ENCODE measurements at places on chromosomes 6 and 20.

DNA sequence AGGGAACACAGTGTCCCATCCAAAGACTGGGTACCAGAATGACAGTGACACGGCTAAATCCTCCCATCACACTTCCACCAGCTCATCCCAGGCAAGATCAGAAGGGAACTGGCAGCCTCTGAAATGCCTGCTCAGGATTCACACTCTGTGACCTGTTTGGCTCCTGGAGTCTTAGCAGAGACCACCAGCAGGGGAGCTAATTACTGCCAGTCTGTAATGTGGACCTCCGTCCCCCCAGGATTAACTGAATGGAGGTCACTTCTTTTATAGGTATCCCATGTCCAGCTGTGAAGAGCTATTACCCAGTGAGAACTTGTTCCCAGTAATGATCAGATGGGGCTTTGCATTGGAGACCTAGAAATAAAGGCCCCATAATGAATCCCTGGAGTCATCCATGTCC, 45.2 kb downstream of the DEFB114 start:
- no peak for DNase-seq

- DNase-seq: peak; percentile 35
These were observed at the start of gene HELZ2 for GRCh38 chr20:63574156-63574828. HELZ2 (minus strand) TSS chr20:63574239; CDS start chr20:63572385, 1,854 bp downstream.

GRCh38 chr20:16974080-16974854, 226.1 kb downstream of the OTOR start:
- DNase-seq: no peak

GRCh38 chr6:142867988-142868812, 76.8 kb downstream of the HIVEP2 start:
- DNase-seq: no peak

GRCh38 chr6:104862456-104862855, 2.7 kb upstream of the HACE1 start:
- no peak for DNase-seq

DNA sequence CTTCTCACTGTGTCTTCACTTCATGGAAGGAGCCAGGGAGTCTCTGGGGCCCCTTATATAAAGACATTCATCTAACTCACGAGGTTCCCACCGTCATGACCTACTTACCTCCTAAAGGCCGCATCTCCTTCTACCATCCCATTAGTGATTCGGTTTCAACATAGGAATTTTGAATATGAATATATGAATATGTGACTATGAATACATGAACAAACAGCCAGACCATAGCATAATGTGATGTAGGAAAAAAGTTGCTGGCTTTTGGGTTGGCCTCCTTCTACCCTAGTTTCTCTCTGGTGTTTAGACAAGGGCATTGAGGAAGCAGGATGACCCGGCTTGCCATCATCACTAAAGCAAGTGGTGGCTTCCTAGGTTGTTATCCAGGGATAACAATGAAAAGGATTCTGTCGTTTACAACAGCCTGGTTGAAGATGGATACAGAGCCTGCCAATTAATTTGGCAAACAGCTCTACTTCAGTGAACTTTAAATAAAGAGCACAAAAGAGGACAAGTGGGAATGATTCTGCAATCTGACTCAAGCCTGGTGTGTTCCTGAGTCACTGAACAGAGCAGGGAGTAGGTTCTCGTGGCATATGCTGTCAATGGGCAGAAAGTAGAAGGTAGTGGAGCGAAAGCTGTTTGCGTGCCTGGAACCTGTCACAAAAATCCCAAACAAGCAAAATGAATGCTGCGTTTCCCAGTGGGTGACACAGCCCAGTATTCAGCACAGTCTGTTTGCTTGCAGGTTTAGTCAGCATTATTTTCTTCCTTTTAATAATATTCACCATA, 44.0 kb upstream of the DOK5 start:
- DNase-seq: no peak

DNA sequence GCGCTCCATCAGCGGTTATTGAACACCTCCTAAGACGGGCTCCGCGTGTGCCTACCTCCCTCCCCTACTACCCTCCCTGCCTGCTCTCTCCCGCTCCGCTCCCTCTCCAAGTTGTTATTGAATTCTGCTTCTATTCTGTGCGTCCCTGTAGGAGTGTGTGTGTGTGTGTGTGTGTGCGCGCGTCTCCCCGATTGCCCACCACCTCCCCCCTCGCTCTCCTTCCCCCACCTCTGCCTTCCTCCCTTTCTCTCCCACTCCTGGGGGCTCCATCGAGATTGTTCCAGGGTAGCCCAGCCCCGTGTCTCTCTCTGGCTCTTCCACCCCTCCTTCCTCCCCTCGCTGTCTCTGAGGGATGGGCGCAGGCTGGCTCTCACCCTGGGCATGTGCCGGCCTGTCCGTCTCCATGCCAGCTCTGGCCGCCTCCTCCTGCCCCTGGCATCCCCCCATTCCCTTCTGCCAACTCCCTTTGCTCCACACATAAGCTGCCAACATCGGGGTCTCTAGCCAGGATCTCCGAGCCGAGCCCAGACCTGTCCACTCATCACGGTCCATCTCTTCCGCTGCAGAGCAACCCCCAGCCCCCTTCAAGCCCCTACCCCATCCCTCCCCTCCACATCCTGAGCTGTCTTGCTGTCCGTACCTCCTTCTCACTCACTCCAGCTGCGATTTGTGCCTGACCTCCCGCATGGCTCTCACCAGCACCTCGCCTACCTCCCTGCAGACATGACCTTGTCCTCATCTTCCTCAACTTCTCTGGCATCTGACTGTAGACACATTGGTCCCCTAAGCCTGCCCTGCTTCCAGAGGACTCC, 68.5 kb downstream of the SRC start:
- no peak for DNase-seq

GRCh38 chr6:70844301-70844700, 112.6 kb downstream of the B3GAT2 start:
- DNase-seq: no peak

DNA sequence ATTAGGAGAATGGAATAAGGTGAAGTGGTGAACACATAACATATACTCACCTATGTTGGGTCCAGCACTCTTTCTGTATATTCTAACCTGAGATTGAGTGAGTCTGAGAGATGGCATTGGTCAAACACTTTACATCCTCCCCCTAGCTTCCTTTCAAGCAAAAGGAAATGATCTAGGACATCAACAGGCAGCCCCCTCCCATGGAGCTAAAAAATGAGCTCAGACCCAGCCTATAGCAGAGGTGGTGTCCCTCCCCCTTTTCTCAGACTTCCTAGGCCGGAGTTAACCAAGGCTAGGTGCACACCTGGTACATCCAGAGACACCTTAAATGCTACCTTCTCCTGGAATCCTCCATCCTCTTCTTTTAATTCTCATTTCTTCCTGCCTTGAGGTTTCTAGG, 5.5 kb upstream of the SDC4 start:
- DNase-seq: no peak

GRCh38 chr6:105424175-105424783, 21.4 kb upstream of the PREP start:
- peak; percentile 55 for DNase-seq

DNA sequence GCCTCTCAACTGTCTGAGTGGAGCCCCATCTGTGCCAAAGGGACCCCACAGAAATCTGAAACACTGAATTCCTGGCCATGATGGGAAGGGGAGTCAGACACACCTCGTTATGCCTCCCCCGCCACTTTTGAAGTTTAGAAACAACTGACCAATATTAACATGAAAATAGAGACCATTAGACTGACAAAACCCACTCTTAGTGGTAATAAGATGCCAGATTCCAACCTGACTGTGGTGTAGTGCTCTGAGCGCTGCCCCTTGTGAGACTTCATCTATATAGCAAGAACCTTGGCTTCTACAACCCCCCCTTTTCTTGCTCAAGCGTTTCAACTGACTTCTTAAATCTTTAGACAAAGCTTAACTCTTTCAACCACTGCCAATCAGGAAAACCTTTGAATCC, 46.1 kb upstream of the UNC93A start:
- no peak for DNase-seq

DNA sequence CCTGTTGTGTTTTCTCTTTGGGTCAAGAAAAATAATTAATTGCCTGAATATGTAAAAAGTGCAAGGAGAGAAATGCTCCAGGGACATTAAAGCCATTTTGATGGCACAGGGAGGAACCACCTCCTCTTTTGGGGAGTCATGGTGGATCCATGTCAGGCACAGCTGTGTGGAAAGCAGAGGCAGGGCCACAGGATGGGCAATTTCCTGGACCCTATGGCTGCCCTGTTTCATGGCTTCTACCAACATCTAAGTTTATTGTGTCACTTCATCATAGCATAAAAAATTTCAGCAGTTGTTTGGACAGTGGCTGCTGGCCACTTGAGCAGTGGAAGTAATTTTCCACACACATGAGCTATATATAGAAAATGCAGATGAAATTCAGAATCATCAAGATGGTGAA, 238.2 kb downstream of the SYNE1 start:
- DNase-seq: no peak

GRCh38 chr6:10082385-10082784, 332.5 kb downstream of the TFAP2A start:
- no peak for DNase-seq

DNA sequence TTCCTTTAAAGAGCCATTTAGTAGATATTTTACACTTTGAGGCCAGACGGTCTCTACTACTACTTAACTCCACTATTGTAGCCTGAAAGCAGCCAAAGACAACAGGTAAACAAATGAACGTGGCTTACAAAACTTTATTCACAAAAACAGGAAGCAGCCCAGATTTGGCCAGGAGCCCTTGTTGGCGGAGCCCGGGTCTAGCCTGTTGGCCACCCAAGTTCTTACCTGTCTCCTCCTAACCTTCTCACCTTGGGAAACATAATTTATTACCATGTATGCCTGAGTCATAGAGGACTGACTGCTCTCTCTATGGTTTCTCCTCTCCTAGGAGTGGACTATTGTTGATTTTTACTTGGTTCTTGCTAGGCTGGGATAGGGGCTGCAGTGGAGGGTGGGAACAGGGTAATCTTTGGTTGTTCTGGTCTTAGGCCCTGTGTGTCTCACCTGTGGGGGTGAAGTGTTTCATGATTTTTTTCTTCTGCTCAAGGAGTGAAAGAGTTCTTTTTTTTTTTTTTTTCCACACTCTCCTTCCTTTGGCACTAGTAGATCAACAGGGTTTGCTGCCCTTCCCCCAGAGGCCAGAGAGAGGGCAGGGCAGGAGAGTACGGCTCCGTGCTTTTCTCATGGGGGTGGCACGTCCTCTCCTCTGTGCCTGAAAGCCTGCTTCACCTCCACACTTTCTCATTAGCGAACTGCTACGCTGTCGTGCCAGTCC, 90.0 kb downstream of the RPP40 start:
- DNase-seq: no peak

DNA sequence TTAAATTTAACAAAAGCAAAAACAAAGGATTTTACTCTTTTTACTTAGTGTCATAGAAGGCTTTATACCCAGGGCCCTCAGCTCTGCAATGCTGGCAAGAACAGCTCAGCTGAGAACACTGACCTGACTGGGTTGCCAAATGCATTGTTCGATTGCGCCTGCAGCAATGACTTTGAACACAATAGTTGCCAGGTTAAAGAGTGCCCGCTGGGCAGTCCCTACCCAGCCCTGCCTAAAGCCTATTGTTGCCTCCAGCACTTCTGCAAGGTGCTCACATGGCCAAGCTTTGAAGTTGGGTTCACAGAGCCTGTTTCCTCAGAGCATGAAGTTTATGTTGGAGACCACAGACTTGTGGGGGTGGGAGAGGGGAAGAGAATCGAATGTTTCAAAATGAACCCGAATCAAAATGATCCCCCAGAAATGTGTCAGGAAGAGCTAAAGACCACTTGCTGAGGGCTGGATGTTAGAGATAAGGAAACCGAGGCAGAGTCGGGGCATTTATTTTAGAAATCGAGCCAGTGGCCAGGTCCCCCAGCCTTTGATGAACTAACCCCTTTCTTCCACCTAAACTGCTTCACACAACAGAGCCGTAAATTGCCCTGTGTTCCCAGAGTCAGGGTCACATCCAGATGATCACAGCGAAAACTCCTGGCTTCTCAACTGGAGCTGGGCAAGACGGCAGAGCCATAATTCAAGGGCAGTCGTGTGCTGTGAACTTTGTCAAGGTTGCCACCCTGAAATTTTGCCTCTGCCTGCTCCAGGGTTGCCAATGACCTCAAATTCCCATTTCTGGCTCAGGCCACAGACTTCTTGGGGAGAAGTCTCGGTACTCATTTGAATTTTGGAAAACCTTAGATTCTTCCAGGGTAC, 55.0 kb downstream of the FOXA2 start:
- no peak for DNase-seq

GRCh38 chr6:141540207-141540606, 592.5 kb upstream of the GJE1 start:
- no peak for DNase-seq

GRCh38 chr20:46237227-46237626, 71.1 kb downstream of the CDH22 start:
- no peak for DNase-seq

GRCh38 chr20:47479506-47479905, 22.2 kb upstream of the NCOA3 start:
- DNase-seq: no peak

- DNase-seq: no peak
These were observed 88.3 kb downstream of the NINL start for GRCh38 chr20:25496968-25497401.

- no peak for DNase-seq
These were observed 10.9 kb downstream of the IFNGR1 start for GRCh38 chr6:137208279-137208678.

GRCh38 chr6:24565196-24565595, 70.4 kb downstream of the ALDH5A1 start:
- no peak for DNase-seq

Measured in stimulated activated CD4-positive, alpha-beta T cell treated with anti-CD3 and anti-CD28 coated beads, Interleukin-12 subunit alpha, Interleukin-12 subunit beta, amount 100 ng/mL, for 24 hours (primary cell).